GM12864 (cell line): ENCODE measurements at places on chromosomes 3 and 15.

GRCh38 chr3:31371484-31372177, 161.1 kb upstream of the STT3B start:
- DNase-seq: no peak

GRCh38 chr3:187551416-187551815, 118.8 kb downstream of the SST start:
- DNase-seq: no peak

GRCh38 chr3:57192028-57192427, 7.8 kb downstream of the HESX1 start:
- DNase-seq: no peak

GRCh38 chr3:87727783-87728182, 331.0 kb downstream of the CGGBP1 start:
- no peak for DNase-seq

- no peak for DNase-seq
Measured at GRCh38 chr3:32630266-32630665, 54.7 kb upstream of the CNOT10 start.

- no peak for DNase-seq
Measured at GRCh38 chr15:55628369-55628730, 40.2 kb upstream of the PYGO1 start.

- DNase-seq: no peak
Measured at GRCh38 chr3:186138272-186138981, 29.5 kb upstream of the ETV5 start.

DNA sequence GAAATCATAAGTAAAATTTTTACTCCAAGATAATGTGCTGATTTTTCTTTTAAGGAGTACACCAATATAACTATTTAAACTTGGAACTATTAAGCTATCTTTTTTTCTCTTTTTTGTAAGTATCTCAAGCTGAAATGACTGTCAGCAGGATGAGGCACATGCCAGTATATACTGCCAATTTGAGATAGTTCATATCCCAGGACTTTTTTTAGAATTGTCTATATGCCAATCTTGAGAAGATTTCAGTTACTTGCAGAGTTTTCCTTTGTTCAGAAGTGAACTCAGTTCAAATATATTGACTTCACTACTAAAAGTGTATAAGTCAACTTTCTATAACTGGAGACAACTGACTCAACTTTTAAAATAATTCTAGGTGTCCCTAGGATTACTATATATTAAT, 181.7 kb upstream of the ZNF717 start:
- no peak for DNase-seq

DNA sequence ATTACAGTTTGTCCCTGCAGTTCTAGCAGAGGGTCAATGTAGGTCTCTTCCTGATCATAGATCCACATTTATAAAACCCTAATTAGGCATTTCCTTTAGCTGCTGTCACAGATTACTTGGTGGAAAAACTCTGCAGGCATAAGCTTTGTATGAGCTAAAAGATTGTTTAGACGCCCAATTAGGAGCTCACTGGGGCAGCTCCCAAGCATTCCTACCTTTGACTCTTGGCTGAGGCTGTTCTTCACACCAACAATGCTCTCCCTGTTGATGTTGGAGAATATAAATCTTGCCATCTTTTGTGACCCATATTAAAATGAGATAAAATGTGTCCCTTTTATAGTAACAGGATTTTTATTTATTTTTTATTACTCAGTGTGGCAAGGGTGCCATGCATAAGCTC, 148.3 kb upstream of the TRIM42 start:
- no peak for DNase-seq

- DNase-seq: no peak
Measured at GRCh38 chr3:152174876-152175527, 93.7 kb upstream of the MBNL1 start.

DNA sequence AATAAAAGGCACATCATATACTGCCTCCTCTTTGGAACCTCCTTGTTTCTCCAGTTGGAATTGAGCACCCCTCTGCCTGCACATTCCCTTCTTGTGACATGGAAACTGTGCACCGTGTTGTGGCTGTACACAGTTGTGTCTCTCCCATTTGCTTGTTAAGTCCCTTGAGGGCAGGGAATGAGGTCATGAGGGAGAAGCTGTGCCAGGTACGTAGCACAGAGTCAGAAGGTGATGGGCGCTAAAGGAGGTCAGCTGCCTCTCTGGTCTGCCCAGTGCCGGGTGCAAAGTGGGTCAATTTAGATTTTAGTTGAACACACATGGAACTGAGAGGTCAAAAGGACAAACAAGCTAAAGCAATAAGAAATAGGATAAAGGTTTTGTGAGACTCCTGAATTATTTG, 124.4 kb downstream of the FAM43A start:
- DNase-seq: no peak

DNA sequence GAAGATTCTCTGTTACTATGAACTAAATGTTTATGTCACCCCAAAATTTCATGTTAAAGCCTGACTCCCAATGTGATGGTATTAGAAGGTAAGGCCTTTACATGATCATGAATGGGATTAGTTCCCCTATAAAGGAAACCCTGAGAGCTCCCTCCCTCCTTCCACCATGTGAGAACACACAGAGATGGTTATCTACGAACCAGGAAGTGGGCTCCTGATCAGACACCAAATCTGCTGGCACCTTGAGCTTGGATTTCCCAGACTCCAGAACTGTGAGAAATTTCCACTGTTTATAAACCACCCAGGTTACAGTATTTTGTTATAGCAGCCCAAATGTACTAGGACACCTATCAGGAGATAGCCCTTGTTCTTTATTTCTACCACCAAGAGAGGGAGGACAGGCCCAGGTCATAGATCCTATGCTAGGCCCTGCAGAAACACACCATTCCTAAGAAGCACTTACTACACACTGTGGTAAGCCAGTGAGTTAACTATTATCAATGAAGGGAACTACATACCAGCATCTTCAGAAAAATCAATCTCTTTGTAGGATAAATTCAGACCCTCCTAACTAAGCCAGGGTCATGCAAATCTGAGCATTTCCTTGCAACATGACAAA, 59.0 kb downstream of the PRKAR2A start:
- DNase-seq: no peak

GRCh38 chr3:4321732-4322131, 18.6 kb downstream of the SETMAR start:
- DNase-seq: no peak

DNA sequence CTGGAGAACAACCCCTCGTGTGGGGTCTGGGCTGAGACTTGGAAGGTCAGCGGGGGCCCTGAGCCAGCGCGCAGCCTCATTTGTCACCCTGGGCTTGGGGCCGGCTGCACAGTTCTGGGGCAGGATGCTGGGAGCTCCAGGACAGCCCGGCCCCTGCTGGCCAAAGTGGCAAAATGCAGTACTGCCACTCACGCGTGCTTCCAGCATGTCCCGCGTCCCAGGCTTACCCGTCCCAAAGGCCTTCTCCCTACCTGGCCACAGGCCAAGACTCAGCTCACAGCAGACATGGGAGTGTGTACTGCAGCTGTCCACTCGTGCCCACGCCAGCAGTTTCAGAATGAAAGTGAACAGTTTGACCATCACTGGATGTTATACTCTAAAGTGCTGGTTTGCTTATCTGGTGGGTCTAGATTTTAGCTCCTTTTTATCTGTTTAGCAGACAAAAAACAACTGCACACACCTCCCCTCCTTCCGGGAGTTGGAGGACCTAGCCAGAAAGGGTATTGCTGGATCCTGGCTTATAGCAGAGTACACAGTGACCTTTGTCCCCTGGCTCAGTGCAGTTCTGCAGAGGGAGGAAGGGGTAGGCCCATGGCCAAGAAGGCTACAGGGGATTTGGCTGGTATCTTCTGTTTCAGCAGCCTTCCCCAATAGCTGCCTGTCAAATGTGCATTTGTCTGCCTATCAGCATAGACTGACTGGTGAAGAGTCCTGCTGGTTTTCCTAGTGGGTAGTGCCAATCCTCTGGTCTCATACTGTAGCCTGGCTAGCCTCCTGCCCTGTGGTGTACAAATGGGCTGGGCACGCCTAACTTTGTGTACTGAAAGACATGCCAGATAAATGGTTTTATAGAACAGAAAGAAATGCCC, 23.2 kb upstream of the IP6K2 start:
- DNase-seq: no peak

- no peak for DNase-seq
Measured at GRCh38 chr3:32708672-32709283, 23.8 kb downstream of the CNOT10 start.

GRCh38 chr3:13049400-13049799, 23.8 kb downstream of the IQSEC1 start:
- no peak for DNase-seq

DNA sequence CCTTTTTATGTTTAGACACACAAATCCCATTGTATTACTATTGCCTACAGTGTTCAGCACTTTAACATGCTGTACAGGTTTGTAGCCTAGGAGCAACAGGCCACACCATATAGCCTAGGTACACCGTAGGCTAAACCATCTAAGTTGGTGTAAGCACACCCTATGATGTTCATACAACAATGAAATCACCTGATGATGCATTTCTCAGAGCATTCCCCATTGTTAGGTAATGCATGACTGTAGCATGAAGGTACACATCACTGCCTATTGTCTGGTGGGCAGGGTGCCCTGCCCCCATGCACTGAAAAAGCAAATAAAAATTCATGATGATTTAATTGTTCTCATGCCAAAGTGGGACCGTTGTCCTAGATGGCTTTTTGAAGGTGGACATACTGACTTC, 183.6 kb downstream of the AGBL1 start:
- no peak for DNase-seq

DNA sequence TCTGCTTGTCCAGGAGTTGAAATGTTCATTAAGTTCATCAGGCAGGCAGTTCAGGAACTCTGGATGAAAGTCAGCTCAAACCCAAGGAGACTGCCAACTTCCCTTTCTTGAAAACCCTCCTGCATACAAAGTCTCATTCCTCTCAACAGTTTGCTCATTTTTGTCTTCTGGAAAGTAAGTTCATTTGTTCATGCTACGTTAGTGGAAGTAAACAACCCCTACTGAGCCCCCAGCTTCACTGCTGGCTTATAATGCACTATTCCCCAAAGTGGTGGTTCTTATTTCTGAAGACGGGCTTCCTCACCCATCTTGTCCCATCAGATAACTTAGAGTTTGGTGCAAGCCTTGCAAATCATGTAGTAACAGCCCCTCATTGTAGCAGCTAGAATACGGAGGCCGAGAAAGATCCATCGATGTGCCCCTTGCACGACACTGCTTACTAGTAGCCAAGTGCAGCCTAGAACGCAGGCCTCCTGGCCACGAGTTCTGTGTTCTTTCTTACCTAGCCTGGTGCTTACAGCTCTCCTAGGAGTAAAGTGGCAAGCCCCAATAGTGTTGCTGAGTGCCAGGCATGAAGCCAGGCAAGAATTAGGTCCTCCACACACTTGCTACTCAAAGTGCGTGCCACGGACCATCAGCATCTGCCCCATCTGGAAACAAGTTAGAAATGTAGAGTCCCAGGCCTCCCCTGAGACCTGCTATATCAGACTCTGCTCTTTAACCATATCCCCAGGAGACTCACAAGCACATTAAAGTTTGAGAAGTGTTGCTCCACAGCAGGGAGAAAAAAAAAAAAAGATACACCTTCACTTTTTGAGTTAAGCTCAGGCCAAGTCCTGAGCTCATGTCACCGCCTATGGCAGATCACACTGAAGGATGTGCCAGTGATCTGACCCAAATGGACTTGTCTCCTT, 82.5 kb downstream of the RFTN1 start:
- no peak for DNase-seq

GRCh38 chr3:171685116-171685895, 125.0 kb downstream of the PLD1 start:
- DNase-seq: no peak

DNA sequence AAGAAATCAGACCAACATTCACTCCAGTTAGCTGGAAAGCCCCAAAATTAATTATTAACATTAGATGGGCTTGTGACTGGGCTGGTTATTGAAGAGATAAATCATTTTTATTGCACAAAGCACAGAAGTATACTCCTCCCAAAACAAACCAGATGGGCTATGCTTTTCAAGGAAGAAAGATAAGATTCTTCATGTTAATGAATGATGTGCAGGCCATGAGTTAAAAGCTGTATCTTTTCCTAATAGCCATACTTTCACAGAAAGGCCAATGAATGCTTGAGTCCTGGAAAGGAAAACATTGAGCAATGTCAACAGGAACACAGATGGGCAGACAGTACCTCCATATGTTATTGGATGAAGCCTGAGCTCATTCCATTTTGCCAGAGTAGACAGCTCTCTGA, 55.4 kb downstream of the OCA2 start:
- no peak for DNase-seq

DNA sequence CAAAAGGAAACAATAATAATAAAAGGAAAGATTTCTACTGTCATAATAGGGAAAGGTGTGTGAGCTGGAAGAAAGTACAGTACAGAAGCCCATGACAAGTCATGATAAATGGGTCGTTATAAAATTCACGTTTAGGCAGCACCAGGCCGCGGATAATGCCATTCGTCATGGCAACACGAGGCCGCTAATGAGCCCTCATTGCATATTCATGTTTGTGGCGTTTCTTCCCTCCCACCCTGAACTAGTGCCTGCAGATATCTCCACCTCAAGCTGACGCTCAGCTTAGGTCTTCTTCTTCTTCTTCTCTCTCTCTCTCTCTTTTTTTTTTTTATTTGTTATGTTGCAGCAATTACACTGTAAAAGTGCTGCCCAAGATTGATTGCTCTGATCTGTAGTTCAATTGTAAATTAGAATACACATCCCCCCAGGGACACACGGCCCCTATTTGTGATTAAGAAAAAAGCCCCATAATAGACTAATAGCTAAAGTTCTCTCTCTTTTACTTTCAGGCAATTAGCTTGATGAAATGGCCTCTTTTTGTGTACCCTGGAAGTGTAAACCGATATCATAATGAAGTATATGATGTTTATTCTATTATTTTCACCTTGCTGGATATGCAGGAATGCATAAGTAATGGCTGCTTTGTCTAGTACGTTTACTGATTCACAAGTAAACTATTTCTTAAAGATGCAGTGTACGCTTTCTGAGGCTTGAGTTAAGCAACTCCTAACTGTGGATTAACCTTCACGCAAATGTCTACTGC, 61.9 kb upstream of the NR2F2 start:
- no peak for DNase-seq

DNA sequence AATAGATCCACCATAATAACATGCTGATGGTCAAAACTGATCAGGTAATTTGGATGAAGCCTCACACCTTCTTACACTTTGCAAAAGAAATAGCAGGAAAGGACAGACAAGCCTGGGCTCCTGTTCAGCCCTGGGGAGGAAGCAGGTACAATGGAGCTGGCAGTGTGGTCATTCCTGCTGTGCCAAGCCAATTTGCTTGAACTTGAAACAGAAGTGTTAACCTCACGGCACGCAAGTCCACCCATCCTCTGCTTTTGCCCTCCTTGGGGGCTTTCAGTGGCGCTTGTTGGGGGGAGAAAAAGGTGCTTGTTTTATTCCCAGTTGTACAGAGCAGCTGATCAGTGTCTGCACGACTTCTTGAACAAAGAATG, 36.8 kb upstream of the RFTN1 start:
- no peak for DNase-seq
